ENCODE measurements at places on chromosomes 7 and 10. TPM values are rescaled to one million over a fixed set of nuclear protein-coding genes. Genes with fewer than 3 reads are reported as not detected.

Gene MEOX2
- not detected for total RNA-seq

Gene PTF1A
- not detected for total RNA-seq

Gene SHH
- total RNA-seq, result not detected

Gene MRLN
- total RNA-seq, result not detected

Gene HYAL4
- total RNA-seq, result 0.34 TPM

Gene PRKG1
- not detected for total RNA-seq

Gene TBATA
- total RNA-seq, result not detected

Gene METTL27
- 1.7 TPM for total RNA-seq

Gene EIF4H
- 400 TPM for total RNA-seq

Gene VWC2
- not detected for total RNA-seq

Gene TSPAN13
- 0.76 TPM for total RNA-seq

Gene RGR
- not detected for total RNA-seq

Measured in activated CD4-positive, alpha-beta memory T cell treated with anti-CD3 and anti-CD28 coated beads for 36 hours (primary cell).